Kasumi-1 (cell line): ENCODE measurements at places on chromosomes 13 and 19.

DNA sequence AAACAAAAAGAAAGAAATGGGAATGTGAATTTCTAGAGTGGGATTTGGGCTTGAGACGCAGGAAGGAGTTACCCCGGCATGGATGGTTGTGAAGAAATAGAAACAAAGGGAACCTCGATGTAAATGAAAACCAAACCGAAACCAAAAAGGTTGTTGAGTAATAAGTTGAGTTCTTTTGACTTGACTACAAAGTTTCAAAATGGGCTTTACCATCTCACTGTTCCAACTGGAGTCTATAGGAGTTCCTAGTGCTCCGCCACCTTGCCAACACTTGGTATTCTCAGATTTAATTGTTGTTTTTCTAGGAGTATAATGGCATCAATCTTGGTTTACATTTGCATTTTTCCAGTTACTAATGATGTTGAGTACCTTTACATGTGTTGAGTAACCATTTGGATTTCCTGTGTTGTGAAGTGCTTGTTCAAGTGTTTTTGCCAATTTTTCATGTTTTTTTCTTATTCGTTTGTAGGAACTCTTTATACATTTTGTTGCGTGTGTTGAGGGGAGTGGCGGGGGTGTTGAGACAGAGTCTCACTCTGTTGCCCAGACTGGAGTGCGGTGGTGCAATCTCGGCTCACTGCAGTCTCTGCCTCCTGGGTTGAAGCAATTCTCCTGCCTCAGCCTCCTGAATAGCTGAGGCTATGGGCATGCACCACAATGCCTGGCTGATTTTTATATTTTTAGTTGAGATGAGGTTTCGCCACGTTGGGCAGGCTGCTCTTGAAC is 9.2 kb downstream of the UBE2S start:
- no peak for DNase-seq

DNA sequence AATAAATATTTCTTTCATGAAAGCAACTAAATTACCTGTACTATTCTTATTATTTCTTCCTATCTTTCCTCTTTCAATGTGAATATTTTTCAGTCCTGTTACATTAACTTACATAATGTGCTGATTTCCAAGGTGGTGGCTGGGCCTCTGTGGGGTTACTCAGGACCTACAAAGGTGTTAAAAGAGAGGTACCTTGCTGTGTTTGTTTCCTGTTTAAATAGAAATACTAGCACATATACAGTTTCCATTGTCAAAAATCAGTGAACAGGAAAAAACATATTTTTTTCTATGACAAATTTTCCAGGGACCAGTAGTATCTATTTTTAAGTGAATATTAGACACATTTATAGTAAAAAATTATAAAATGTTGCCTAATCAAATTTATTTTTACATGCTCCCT is 8.7 kb upstream of the PCDH9 start:
- DNase-seq: no peak

DNA sequence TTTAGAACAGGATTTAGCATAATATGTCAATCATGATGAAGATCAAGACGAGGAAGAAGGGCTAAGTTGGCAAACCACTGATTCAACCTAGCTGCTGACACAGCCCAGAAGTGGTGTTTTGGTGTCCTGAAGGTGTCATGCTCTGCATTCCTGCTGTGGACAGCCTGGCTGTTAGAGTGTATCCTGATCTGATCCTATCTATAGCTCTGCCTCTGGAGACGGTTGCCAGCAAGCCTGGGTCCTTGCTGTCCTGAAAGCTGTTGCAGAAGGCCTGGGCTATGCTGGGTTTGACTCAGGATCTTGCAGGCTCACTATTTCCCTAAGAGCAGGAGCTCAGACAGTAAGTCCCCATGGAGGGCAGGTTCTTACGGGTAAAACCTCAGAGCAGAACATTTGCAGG is 416.4 kb downstream of the TSHZ3 start:
- DNase-seq: no peak

DNA sequence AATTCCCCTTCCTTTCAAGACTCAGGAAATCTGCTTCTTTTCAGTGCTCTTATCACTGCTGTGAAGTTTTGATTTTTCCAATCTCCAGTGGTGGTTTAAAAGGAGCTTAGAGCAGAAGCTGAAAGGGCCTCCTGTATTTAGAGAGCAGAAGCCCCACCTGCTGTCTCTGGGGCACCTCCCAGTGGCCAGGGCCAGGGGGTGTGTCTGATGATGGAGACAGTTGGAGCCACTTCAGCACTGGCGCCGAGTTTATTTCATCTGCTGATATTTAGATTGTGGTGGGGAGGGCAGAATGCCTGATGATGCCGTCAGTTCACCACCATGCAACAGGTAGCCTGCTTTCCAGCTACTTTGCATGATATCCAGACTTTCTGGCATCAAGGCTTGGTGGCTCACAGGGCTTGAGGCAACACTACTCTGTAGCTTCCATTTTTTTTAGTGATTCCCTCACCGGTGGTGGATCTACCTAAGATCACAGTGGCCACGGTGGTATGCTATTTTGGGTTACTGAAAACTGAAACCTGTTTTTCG is 371.9 kb downstream of the KCNRG start:
- DNase-seq: no peak

GRCh38 chr19:6531163-6531955 is 533 bp downstream of the TNFSF9 start:
- no peak for DNase-seq

GRCh38 chr19:35287713-35288112 is 4.2 kb upstream of the MAG start:
- no peak for DNase-seq

- no peak for DNase-seq
Observed at GRCh38 chr13:102089177-102089576, 312.7 kb downstream of the FGF14 start.

DNA sequence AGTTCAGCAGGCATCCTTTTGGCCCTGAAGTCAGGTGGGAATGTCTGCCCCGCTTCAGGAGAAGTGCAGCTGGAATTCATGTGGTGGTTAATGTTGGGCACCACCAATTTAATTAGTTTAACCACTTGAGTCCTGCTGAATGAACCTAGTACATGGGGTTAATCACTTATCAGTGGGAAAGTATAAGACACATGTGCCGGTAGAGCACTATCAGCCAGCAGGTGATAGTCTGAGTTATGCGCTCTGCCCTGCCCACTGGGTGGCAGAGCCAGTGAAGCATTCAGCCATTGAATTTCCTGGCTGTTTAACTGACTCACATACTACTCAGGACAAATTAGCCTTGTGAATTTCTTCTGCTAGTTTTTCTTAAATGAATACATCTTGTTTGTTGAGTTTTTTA is 789.7 kb upstream of the PRR20A start:
- DNase-seq: no peak

DNA sequence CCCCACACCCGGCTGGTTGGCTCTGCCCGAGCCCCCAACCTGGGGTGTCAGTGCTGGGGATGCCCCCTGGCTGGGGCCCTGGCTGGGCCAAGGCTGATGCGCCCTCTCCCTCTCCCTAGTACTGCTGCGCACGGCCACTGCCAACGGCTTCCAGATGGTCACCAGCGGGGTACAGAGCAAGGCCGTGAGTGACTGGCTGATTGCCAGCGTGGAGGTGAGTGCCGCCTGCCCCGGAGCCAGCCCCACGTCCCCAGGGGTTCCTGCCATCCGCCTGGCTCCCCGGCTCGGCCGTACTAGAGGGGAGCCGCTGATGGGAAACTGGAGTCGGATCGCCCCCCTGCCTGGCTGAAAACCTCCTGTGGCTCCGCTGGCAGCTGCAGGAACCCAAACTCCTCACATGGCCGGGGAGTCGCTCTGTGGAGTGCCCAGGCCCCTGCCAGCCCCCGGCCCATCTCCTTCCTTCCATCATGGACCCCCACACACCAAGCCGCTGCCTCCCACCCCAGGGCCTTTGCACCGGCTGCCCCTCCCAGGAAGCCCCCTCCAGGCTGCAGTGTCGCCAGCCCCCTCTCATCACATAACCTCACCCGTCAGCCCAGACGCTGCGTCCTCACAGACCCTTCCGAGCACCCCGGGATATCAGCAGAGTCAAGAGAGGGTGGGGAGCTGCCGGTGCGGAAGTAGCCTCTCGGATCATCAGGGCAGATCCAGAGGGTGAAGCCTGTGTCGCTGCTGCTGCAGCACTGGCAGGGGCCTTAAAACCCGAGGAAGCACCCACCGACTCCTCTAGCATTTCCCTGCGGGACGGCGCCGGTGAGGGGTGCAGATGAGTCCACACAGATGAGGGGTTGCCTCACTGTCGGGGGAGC is 10.6 kb downstream of the NCLN start:
- DNase-seq: no peak

DNA sequence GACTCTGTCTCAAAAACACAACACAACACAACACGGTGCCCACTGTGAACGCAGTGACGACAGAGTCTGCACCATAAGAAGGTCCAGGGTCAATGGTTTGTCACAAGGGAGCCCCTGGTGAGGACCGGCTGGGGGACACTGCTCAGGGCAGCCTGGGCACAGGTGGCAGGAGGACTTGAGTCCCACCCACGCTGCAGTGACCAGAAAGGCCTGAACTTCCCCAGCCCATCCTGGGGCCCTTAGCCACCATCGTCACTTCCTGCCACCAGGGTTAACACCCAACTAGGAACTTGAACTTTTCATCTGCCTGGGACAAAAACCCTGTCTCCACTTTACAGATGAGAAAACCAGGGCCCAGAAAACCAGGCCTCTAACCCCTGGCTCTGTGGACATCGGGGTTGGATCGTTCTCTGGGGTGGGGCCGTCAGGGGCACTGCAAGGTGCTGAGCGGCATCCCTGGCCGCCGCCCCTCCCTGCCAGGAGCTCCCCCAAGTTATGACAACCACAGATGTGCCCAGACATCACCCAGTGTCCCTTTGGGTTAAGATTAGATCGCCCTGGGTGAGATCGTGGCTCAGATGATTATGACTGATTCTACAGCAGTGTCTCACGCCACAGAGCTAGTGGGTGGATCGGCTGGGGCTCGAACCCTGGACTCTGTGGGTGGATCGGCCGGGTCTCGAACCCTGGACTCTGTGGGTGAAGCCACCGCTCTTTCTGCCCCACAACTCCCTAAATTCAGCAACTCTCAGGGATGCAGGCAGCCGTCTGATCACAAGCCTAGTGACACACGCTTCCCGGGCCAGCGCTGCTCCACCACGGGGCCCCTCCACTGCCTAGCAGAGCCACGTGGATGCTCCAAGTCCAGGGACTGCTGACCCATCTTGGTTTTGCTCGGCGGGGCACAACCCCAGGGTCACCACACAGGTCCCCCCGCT is 14.0 kb downstream of the MOB3A start:
- DNase-seq: no peak

GRCh38 chr13:49421391-49421790 is 22.5 kb downstream of the CAB39L start:
- DNase-seq: no peak

DNA sequence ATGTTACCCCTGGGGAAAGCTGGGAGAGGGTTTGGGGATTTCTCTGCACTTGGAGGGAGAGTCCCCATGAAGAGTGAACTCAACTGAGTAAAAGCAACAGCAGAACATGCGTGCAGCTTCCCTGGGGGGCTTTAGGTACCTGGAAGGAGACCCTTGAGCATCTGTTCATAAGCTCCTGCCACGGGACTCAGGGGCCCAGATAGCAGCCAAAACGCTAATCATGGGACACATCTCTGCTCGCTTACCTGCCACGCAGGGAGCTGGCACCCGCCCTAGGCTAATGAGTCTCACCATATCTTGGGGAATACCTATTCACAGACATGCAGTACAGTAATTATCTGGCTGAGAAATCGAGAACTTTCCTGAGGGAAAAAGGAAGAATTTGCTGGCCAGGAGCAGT is 33.9 kb downstream of the PDCD5 start:
- no peak for DNase-seq
